ENCODE measurements at places on chromosomes 7 and 10.

- no peak for DNase-seq
These were observed 7.1 kb downstream of the KCNMA1 start for GRCh38 chr10:77630507-77630848.

- DNase-seq, result no peak
These were observed 132.7 kb downstream of the CNOT4 start for GRCh38 chr7:135377171-135377570.

GRCh38 chr7:106865130-106866041, at the start of gene PIK3CG:
Gene PIK3CG (plus strand): TSS chr7:106865282. CDS start chr7:106867562, 2,280 bp downstream.
- DNase-seq, result no peak

DNA sequence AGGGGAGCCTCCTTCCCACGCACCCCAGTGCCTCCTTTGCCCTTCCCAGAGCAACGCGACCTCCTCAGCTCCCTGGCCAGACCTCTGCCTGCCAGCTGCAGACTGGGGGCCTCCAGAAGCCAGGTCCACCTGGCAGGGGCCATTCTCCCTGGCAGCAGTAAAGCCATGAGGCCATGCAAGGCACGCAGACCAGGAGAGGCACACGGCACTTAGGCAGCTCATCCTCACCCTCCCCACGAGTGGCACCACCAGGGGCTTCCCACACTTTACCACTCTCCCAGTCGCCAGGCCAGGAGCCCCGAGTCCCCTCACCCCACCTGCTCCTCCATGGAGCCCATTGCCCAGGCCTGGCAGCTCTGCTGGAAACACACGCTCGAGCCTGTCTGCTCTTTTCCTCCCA, 85.4 kb downstream of the PROSER2 start:
- DNase-seq, result no peak
